HFFc6 (cell line): ENCODE measurements at places on chromosomes 13 and 19.
A peak's percentile ranks its signal among the peaks of the same experiment; 100 is the strongest.

- DNase-seq, result no peak
These were observed 12.3 kb downstream of the PLD3 start for GRCh38 chr19:40360708-40361241.

- DNase-seq, result no peak
These were observed 9.8 kb downstream of the DAZAP1 start for GRCh38 chr19:1417145-1417544.

DNA sequence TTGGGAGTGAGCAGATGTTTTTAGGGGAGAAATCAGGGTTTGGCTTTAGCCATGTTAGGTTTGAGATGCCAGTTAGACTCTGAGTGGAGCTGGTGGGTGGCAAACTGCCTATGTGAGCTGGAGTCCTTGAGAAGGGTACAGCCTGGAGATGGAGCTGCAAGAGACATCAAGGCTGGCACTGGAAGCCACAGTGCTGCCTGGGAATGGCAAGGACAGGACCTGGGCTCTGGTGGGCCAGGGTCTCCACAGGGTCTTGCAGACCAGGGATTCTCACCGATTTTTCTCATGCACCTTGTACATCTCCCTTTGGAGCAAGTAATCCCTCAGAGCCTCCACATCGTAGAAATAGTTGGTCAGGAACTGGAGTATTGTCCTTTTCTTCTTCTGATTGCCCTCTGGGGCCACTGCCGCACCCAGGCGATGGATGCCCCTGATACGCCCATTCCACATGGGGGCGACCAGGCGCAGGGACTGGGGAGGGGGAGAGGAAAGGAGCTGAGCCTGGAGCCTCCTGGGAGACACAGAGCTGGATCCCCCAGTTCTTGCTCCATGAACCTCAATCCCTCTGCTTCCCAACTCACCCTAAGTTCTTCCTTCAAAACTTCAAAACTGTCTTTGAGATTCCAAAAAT lies 1.7 kb downstream of the DMAC2 start:
- no peak for DNase-seq

- DNase-seq, result no peak
These were observed 7.6 kb downstream of the PDE4C start for GRCh38 chr19:18218600-18218999.

DNA sequence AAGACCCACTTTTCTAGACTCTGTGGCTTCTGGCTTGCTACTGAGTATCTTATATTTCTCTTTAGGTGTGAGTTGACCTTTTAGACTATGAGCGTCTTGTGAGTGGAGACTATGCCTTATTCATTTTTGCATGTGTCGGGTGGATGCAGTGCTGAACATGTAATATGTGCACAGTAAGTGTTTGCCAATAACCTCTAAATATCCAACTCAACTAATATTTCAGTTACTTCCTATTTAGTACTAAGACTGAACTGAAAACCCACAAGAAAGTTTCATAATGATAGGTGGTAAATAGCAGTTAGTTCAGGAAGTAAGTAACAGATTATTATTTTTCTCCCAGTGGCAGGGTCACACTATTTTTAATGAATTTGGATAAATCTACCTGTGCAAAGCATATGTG lies 269.3 kb downstream of the KCNRG start:
- no peak for DNase-seq

DNA sequence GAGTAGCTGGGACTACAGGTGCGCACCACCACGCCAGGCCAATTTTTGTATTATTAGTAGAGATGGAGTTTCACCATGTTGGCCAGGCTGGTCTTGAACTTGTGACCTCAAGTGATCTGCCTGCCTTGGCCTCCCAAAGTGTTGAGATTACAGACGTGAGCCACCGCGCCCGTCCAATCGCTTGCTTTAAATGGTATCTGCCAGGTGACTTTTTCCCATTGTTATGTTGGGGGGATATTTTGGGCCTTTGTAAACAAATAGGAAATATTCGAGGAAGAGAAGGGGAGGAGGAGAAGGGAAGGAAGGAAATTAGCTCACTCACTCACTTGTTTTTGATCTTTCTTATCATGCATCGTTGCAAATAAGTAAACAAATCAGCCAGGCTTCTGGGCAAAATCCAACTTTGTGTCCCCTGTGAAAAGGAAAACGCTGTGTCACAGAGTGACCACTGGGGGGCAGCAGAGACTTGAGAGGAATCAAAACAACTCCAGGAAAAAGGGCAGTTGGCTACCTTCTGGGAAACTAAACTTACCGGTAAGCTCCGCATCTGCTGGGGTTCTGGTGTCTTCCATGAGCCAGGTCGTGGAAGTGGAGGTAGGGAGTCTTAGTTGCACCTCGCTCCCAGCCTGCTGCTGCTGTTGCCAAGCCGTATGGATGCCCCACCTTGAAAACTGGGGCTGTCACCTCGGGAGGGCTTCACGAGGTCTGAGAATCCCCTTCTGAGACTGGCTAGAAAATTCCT lies 9.3 kb upstream of the RANBP3 start:
- DNase-seq, result peak; percentile 66

DNA sequence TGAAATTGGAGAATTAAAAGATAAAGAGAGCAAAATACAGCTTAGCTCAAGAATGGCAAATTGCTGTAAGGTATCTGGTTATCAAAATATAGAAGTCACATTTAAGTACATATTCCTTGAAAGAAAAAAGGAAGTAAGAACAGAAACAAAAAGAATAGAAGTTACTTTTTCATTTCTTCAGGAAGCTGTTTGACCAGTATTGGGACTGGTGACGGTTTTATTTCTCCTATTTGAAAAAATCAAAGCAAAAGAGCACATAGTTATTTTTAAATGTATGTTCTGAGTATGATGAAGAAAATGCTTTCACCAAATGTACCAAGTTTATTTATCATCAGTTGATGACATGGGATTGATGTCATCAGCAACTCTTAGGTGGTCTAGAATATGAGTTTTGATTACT lies 83.1 kb upstream of the OXGR1 start:
- no peak for DNase-seq

DNA sequence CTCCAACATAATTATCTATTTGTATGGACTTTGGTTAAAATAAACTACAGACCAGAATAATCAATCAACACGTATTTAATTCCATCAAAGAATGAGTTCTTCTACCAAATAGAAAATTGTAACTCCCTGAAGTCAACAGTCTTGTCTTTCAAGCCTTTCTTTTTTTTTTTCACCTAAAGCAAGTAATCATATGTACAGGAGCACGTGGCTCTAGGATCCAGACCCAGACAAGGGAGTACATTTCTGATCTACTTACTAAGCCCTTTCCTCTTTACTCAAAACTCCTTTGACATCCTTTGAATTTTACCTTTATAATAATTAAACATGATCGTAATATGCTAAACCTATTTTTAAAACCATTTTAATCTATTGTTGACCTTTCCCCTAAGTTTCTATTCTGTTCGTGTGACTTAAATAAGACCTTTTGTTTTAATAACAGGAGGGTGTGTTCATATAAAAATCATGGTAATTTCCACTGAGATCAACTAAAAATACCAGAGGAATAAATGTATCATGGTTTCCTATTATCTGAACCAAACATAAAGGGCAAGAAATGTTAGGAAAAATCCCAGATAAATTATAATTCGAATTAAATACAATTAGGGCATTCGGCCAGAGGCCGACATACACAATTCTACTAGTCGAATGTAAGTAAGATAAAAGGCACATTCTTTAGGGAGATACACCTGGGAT lies 1.7 kb downstream of the SLC7A1 start:
- DNase-seq, result no peak

DNA sequence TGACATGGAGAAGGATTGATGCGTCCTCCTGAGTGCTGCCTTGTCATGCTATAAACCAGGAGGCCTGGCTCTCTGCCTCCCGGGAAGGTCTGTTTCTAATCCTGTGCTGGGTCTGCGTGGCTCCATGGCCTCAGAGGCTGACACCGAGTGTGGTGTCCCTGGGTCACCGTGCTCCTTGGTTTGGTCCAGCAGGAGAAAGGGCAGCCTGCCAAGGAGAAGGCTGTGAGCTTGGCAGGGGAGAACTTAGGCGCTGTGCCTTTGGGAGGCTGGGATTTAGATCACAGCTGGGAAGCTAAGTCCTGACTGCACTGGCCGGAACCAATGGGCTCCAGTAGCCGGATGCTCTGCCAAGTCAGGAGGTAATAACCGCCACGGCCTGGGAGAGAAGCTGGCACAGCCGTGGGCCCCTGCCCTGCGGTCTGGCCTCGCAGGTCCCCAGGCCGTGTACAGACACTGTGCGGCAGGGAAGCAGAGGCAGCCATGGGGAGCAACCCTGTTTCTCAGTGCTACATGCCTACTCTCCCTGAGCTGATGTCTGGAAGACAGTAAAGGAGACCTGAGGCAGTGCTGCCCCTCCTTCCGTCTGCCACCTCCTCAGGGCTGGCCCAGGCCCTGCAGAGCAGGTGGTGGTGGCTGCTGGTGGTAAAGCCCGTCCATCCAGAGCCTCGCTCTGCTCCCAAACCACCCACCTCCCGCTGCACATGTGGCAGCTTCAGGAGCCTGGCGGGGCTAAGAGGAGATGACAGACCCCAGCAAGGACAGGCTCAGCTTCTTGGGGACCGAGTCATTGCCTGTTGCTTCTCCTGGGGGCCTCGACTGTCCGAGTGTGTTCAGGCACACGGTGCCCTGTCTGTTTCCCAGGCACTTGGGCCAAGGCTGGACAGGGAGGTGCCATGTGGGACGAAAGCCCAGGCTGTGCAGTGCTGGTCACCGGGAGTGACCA lies 44.9 kb downstream of the C13orf46 start:
- peak; percentile 84 for DNase-seq

DNA sequence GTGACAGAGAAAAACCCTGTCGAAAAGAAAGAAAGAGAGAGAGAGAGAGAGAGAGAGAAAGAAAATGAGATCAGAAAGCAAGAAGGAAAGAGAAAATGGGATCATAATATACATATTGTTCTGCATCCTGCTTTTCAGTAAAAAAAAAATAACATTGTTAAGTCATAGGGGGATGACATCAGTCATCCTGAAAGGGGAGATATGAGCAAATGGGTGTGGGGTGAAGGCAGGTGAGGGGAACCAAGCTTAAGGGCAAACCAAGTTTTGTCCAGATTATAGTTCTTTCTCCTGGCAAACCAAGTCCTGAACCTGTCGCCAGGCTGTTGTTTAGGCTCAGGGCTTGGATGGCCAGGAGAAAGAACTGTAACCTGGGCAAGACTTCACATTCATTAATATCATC lies 92.6 kb upstream of the TMTC4 start:
- DNase-seq, result no peak
